ENCODE measurements at places on chromosomes 2 and 18.

GRCh38 chr2:211833582-211834279, 704.9 kb downstream of the ERBB4 start:
- DNase-seq, result no peak

GRCh38 chr2:127089478-127090235, 17.3 kb downstream of the BIN1 start:
- no peak for DNase-seq

GRCh38 chr2:225429717-225430116, 30.2 kb downstream of the NYAP2 start:
- DNase-seq, result peak; percentile 84

DNA sequence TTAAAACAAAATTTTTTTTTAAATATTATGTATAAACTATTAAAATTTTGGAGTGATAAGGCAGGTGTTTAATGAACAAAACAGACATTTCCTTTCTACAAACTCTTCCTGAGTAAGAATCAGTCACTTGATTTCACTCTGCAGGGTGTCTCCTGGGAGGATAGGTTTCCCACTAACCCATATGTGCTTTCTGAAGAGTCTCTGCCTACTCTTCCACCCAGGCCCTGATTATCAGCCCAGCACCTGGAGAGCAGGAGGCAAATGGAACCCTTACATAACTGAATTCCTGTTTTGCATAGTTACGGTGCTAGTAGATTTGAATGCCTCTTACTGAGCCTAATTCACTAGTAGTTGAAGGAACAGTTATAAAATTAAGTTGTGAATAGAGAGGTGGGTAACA, 1718.6 kb downstream of the SUCLG1 start:
- DNase-seq, result peak; percentile 76

DNA sequence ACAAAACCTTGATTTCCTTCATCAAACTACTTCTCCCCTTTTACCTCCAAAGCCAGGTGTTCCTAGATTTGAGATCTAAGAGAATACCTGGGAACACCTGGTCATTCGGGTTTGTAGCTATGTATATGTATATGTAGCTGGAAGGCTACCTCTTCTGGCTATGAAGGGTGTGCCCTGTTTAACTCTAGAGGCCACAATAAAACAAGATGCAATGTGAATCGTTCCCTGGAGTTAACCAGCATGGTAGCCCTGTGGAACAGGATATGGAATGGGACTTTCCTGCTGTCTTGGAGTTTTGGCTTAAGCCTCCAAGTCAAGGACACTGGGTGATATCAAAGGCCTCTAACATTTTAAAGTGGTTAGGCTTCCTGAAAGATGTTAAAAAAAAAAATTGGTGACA, 17.7 kb upstream of the NFU1 start:
- no peak for DNase-seq

DNA sequence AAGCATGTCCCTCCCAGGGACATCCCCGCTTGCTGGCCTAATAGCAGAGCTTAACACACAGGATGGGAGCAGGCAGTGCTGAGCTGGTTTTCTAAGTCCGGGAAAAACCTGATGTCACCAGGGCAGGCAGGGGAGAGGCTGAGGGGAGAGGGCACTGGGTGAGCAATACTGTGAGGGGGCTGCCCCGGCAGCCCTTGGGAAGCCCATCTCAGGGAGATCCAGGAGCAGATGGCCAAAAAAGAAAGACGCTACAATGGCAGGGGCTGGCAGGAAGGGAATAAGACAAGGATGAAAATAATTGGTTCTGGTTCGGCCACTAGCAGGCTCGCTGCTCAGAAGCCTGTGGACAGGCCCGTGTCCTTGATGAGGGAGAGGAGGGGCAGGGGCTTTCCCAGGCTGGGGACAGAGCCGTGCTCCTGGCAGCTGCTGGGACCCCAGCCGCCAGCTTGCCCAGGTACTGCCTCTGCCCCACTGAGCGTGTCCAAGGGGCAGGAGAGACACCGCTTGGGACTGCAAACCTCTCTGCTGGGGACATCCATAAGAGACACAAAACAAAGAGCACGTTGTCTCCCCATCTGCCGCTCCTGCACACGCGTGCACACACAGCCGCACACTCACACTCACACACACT, 30.2 kb downstream of the SMAD7 start:
- DNase-seq, result peak; percentile 56

DNA sequence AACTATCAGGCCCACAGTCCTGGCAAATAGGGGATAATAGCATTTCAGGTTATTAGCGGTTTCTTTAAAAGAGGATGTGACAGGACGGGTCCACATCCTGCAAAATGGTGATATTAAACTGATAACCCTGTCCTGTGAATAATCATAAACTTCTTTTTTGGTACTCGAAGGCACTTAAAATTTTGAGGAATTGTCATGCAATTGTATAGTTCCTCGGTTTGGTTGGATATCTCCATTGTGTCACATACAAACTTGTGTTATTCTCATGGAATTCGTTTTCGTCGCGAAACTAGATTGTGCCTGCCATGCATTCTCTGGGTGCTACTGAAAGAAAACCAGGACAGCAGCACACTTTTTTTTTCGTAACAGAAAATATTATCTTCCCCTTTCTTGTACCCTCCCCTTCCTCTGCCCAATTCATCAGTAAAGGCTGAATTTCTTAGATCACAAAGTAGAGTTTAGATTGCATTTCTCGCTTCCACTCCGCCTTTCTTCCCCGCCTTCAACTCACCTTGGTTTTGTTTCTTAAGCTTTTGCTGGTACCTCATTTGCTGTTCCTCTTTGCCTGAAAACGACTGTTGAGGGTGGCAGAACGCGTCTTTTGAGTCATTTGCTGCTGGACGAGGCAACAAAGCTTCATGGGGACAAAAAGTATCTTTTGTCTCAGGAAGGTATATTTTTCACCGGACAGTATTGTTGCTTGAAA, 1.3 kb downstream of the CERS6 start:
- DNase-seq, result no peak

GRCh38 chr2:88517759-88518201, 65.3 kb upstream of the FOXI3 start:
- DNase-seq, result no peak

Measured in head of caudate nucleus (tissue), 42 donors.